Uterus (tissue), 4 donors: ENCODE measurements at places on chromosomes 5 and 9. TPM values are rescaled to one million over a fixed set of nuclear protein-coding genes. Genes with fewer than 3 reads are reported as not detected.

ARHGEF37 gene
- total RNA-seq, result 7.6 TPM

AQP3 gene
- 2.8 TPM for total RNA-seq

EIF4E1B gene
- not detected for total RNA-seq

MVB12B gene
- total RNA-seq, result 39.2 TPM

ZNF300 gene
- total RNA-seq, result 27.4 TPM

PPP2R2B gene
- total RNA-seq, result not detected

FLT4 gene
- 22.5 TPM for total RNA-seq

ASPN gene
- total RNA-seq, result 160 TPM

PIK3R1 gene
- 262 TPM for total RNA-seq

PIP5K1B gene
- 0.29 TPM for total RNA-seq

FAT2 gene
- total RNA-seq, result not detected

CAVIN4 gene
- 0.26 TPM for total RNA-seq

PCDHGB5 gene
- total RNA-seq, result 24.7 TPM

GRCh38 chr5:51983161-51983560, 599.9 kb downstream of the ISL1 start:
- DNase-seq, result no peak

GRCh38 chr5:27007121-27007520, 31.3 kb downstream of the CDH9 start:
- DNase-seq, result no peak

GRCh38 chr5:103298117-103298516, 39.6 kb downstream of the MACIR start:
- DNase-seq, result no peak

- no peak for DNase-seq
Measured at GRCh38 chr5:7930011-7930410, 61.1 kb downstream of the MTRR start.

- no peak for DNase-seq
Measured at GRCh38 chr5:68304421-68305052, 89.0 kb downstream of the PIK3R1 start.

DNA sequence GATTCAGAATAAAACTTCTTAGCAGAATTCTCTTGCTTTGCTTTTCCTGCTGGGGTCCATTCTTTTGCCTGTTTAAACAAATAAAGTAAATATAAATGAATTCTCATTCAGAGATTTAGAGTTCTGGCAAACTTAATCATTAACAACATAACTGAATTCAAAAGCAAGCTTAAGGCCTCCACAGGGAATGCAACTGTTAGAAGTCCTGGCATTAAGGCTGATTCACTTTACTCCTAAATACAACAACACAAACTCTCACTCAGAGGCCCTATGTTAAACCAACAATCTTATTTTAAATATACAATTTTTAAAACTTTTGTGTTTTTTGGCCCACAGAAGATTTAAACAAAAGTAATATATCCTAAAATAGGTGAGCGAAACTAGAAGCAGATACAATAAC, 178.3 kb downstream of the AP3B1 start:
- no peak for DNase-seq

- peak; percentile 29 for DNase-seq
Measured at GRCh38 chr9:125513668-125514413, 193.2 kb downstream of the MAPKAP1 start.

GRCh38 chr9:124006448-124007361, 4.9 kb upstream of the LHX2 start:
- DNase-seq, result no peak

- DNase-seq, result no peak
Measured at GRCh38 chr5:135329066-135329912, 69.7 kb downstream of the MACROH2A1 start.

DNA sequence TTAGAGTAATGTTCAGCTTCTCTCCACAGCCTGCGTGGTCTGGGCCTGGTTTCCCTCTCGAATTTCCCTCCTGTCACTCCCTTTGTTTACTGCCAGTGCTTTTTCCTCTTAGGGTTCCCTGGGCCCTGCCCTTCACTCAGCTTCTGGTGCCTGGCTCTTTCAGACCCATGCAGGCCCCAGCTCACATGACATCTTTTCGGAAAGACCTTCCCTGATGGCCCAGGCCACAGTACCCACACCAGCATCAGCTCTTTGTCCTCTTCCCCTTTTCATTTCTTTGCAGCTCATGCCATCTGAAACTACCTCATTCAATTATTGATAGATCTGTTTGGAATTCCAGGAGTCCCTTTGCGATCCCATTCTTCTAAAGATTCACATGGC, 68.1 kb upstream of the ABL1 start:
- DNase-seq, result no peak

GRCh38 chr9:99023231-99023630, 79.5 kb downstream of the COL15A1 start:
- no peak for DNase-seq

GRCh38 chr5:128225245-128226030, 141.9 kb downstream of the SLC12A2 start:
- DNase-seq, result no peak
